A172 (cell line): ENCODE measurements at places on chromosomes 1 and 21. TPM values are rescaled to one million over a fixed set of nuclear protein-coding genes. Genes with fewer than 3 reads are reported as not detected.
A peak's percentile ranks its signal among the peaks of the same experiment; 100 is the strongest.

DNA sequence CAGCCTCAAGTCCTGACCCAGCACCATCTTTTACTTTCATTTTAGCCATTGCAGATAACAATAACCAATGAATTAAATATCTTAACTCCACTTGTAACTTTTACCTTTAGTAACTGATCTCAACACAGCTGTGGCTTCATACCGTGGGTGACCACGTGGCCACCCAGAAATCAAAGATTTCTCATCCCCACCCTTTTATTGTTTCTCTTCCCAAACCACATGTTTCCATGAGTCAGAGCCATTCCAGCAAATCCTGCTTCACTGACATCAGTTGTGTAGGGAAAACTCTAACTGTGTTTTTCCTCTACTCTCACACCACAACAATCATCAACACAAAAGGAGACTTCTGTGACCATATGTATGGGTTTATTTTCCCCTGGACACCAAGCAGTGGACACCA, 25.1 kb upstream of the BRDT start:
- peak; percentile 52 for DNase-seq

DNA sequence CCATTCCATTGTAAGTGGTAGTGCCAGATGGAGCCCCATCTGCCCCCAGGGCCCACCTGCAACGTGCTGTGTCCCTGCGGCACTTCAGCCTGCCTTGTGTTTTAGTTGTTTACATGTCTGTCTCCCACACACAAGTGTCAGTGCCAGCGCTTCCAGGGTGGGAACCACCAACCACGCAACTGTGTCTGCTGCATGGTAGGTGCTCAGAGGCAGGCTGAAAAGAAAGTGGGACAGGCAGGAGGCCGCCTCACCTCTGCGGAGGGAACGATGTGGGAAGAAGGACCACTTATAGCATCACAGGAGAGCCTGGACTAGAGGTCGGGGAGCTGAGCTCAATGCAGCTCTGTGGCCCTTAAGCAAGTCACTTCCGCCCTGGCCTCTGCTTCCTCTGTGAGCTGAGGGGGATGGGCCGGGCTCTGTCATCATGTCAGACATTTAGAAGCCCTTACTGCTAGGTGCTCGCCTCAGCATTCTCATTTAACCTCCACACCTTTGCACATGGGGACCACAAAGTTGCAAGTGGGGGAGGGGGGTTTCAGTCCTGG, 17.9 kb downstream of the SLC9A1 start:
- no peak for DNase-seq

GRCh38 chr1:228985661-228986060, 250.4 kb downstream of the RHOU start:
- no peak for DNase-seq

Gene LEMD1
- 0.36 and 0.60 TPM in 2 replicates for total RNA-seq

DNA sequence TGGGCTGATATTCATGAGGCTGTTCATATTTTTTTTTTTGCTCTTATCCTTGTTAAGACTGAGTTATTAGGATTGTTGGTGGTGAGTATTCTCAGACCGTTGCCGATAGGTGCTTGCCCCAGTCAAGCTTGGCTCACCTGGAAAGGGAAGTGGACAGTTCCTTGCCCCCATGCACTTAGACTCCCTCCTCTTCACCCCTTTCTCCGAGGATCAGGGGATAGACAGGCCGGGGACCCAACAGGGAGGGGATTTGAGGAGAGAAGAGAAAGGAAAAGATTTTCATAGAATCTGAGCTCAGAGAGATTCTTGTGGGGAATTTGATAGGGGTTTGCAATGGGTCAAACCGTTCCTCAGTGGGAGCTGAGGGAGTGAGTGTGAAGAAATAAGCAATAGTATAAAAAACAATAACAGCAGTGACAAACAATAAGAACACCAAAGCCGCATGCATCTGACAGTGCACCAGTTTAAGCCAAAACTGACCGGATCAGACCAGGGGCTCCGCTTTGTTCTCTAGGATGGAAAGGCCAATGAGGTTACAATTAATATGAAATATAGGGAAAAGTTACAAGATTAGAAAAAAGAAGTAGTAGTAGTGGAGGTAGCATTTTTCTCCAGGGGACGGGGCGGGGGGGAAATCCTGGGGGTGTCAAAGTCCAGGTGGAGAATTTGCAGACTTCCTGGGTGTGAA, 8.9 kb downstream of the PAX7 start:
- DNase-seq: no peak

- no peak for DNase-seq
These were observed 24.9 kb downstream of the KIF26B start for GRCh38 chr1:245179706-245180105.

GRCh38 chr1:56712150-56712549, 67.0 kb downstream of the PRKAA2 start:
- no peak for DNase-seq

DNA sequence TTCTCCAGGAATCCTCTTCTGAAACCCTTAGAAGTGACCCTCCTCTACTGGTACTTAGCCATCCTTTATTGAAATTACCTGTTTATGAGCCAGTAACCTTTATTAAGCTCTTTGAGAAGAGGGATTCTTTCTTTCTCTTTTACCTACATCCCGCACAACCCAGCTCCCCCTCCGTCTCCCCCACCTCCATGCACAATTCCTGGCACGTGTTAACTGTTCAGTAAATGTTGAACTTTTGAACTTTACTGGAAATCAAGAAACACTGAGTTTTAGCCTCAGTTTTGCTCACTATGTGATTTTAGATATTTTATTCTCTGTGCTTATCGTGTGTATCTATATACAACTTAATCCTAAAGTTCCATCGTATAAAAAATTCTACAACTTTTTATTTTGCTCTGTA, 1.8 kb downstream of the TMED5 start:
- DNase-seq: no peak

- no peak for DNase-seq
These were observed 67.6 kb downstream of the GIPC2 start for GRCh38 chr1:78113156-78113916.

DNA sequence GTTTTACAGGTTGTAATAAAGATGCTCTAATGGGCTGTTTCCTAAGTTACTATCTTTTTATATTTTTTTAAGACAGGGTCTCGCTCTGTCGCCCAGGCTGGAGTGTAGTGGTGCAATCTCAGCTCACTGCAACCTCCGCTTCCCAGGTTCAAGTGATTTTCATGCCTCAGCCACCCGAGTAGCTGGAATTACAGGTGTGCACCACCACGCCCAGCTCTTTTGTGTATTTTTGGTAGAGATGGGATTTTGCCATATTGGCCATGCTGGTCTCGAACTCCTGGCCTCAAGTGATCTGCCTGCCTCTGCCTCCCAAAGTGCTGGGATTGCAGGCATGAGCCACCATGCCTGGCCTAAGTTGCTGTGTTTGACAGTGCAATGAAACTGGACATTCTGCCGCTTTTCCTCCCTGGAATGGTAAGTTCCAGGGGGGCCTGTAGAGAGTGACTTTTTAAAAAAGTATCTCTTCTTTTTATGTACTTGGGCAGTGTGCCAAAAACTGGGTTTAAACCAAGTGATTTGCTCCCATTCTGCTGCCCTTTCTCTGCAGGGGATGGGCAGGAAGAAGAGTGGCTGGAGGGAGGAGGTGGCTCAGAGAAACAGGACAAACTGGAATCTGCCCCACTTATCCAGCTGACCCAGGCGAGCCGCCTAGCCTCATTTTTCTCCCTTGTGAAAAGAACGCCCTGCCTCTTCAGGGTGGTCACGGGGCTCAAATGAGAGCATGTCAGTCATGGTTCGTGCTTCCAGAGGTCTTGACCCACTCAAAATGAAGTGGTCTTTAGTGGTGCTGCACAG, 2.3 kb downstream of the SLC37A1 start:
- no peak for DNase-seq

Gene DCST2
- 0.90 TPM in 1 of 2 replicates, not detected in the other for total RNA-seq

- DNase-seq: no peak
These were observed 86.9 kb downstream of the ADAMTS1 start for GRCh38 chr21:26758083-26758880.

GRCh38 chr21:37164742-37165141, 91.7 kb downstream of the TTC3 start:
- no peak for DNase-seq

DNA sequence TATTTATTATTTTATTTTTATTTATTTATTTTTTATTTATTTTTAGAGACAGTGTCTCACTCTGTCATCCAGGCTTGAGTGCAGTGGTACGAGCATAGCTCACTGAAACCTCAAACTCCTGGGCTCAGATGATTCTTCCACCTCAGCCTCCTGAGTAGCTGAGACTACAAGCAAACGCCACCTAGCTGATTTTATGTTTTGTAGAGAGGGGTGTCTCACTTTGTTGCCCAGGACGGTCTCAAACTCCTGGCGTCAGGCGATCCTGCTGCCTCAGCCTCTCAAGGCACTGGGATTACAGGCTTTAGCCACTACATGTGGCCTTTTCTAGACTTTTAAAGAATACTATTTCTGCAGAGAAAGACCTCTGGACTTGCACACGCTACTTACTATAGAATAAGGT, 61.3 kb upstream of the C1orf53 start:
- DNase-seq: no peak

DNA sequence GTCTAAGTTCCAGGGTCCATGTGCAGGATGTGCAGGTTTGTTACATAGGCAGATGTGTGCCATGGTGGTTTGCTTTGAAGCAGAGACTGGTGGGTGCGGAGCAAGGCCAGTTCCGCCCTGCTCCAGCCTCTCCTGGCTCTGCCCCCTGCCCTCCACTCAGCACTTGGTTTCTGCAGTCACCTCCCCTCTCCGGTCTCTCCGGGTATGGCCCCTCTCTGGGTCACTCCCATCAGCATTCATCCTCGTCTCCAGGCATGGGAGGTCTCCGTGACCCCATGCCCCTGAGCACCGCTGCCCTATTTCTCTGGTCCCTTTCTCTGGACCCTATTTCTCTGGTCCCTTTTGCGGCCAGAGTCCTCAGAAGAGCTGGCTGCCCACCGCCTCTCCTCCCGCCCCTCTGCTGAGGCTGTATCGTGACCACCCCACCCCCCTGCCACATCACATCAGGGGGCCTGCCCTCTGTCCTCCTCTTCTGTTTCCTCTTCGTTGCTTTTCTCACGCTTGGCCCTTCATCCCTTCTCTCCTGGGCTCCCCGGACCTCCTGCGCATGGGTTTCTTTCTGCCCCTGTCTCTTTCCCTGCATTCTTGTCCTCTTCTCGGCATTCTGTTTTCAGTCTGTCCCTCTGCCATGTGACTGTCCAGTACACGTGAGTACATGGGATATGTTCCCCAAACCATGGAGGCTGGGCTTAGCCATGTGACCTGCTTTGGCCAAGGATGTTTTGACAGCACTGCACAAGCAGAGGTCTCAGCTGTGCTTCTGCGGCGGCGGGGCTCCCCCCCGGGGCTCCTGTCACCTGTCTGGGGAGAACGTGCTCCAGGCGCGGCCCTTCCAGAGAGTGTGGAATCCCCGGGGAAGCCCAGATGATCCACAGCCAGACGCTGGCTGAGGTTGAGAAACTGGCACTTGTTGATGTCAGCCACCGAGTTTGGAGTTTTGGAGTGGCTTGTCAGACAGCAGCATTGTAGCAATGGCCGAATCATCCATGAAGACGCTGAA, 54.4 kb upstream of the C1orf174 start:
- no peak for DNase-seq

DNA sequence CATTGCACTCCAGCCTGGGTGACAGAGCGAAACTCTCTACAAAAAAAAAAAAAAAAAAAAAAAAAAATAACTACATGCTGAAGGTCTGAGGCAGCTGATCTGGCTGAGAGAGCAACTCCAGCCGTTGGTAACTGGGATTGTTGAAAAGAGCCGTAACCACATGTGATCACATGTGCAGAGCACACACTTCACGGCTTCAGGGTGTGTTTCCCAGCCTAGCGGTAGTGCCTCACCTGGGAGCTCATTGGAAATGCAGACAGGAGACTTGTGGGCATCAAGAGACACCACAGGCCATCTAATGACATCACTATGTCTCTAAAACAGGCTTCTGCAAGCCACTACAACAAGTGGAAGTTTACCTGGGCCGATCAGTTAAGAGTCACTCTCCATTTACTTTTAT, 11.8 kb upstream of the OTUD7B start:
- no peak for DNase-seq

Gene PDZK1
- 2.0 and 2.2 TPM in 2 replicates for total RNA-seq

- DNase-seq: no peak
These were observed 40.0 kb upstream of the USP1 start for GRCh38 chr1:62396871-62397270.

GRCh38 chr1:241721011-241721410, 68.9 kb downstream of the WDR64 start:
- no peak for DNase-seq

DNA sequence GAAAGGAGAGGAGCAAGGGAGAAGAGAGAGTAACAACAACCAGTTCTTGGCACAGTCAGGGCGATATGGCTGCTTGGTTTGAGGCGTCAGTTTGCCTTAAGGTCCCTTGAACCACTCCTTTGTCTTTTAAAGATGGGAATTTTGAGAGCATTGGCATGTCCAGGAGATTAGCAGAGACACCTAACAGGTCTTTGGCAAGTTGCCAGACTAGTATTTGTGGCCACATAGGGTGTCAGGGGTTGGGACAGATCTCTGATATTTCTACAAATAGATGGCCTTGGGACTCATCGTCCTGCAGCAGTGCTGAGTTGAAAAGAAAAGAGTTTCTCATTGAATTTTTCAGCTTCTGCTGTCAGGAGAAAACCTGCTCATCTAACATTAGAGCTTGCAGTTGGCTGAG, 55.3 kb upstream of the KCND3 start:
- no peak for DNase-seq

- DNase-seq: peak; percentile 21
These were observed 68.2 kb downstream of the ZFYVE9 start for GRCh38 chr1:52210044-52210443.

DNA sequence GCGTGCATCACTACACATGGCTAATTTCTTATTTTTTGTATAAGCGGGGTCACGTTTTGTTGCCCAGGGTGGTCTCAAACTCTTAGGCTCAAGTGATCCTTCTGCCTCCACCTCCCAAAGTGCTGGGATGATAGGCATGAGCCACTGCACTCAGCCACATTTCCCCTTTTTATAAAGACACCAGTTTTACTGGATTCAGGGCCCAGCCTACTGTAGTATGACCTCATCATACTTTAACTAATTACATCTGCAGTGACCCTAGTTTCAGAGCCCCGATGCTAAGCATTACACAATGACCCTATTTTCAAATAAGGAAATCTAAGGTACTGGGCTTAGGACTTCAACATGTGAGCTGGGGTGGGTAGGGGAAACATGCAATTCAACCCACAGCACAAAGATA, 31.8 kb upstream of the ENAH start:
- DNase-seq: no peak

DNA sequence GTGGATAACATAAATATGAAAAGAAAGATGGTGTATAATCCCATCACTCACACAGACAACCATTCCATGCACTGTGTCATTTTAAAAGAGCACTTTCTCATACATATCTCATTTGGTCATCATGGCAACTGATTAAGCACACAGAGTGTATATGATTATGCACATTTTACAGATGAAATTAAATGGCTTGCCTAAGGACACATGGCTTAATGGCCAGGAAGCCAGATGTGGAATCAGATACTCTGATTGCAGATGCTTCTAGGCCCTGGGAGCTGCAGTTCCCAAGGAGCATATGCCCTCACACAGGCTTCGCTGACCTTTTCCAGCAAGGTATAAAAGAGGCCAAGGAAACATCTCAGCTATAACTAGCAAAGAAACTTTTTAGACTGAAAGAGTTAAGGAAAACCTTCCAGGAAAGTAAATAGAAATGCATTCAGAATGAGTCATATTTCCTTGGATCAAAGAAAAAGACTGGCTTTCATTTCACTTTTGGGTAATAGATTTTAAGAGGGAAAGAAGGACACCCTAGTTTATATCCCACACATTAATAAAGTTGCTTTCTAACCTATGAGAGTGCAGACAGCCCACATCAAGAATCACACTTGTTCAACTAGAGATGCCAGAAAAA, 19.6 kb upstream of the FAM89A start:
- peak; percentile 59 for DNase-seq

Gene DNAH14
- not detected in 2 replicates for total RNA-seq
